ENCODE measurements at places on chromosomes 4 and X.

- no peak for DNase-seq
Measured at GRCh38 chr4:3079694-3080123, 5.2 kb downstream of the HTT start.

DNA sequence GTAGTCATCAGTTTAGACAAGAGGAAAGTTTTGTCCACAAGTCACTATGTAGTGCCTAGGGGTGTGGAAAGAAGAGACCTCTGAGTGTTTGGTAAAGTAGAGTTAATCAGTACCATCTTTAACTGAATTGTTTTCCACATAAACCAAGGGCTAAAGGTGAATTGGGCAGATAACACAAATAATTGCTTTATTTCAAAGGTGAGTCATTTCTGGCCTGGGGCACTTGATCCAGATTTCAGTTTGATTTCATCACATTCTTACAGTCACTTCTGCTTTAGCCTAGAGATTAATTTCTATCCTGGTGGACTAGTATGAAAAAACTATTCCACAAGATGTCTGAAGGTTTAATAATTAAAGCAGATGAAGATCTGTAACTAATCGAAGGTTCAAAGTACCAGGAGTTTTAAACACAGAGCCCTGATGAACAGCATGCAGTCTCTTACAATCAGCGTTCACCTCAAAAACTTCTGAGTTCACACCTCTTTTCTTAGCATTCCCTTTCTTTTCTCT is 74.5 kb upstream of the BOD1L1 start:
- DNase-seq: no peak

DNA sequence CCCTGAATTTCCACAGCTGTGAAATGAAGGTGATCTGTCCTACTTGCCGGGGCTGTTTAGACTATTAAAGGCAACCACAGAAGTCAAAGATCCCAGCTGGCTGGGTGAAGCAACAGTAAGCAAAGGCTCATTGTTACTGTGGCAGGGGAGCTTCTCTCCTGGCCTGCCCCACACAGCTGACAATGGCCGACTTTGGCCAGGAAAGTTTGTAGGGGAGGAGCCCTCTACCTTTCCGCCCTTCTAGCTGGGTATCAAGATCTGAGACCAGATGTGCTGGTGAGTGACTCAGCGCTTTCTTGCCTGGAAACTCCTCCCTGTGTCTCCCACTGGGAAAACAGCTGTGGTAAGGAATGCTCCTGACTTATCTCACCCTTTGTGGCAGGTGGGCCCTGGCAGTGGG is 21.1 kb downstream of the RASSF6 start:
- DNase-seq: no peak

- no peak for DNase-seq
Measured at GRCh38 chrX:77771601-77772000, 14.4 kb downstream of the ATRX start.

GRCh38 chr4:106614441-106614840 is 245.9 kb upstream of the GIMD1 start:
- no peak for DNase-seq

DNA sequence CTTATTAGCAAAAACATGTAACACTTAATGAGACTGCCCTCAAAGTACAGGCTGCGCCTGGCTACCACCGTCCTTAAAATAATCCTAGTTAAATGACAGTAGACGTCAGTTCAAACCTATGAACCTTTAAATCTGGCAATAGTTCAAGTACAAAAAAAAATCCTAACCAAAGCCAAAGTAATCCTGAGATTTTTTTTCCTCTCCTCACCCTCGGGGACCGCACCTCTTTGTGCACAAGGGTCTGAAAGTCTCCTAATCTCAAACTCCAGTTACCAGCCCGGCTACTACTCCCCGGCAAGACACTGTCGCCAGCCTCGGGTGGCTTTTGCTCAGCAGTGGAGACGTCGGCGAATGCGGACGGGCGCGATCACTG is 439 bp downstream of the SEC31A start:
- no peak for DNase-seq
